ENCODE measurements at places on chromosomes 11 and 22.

DNA sequence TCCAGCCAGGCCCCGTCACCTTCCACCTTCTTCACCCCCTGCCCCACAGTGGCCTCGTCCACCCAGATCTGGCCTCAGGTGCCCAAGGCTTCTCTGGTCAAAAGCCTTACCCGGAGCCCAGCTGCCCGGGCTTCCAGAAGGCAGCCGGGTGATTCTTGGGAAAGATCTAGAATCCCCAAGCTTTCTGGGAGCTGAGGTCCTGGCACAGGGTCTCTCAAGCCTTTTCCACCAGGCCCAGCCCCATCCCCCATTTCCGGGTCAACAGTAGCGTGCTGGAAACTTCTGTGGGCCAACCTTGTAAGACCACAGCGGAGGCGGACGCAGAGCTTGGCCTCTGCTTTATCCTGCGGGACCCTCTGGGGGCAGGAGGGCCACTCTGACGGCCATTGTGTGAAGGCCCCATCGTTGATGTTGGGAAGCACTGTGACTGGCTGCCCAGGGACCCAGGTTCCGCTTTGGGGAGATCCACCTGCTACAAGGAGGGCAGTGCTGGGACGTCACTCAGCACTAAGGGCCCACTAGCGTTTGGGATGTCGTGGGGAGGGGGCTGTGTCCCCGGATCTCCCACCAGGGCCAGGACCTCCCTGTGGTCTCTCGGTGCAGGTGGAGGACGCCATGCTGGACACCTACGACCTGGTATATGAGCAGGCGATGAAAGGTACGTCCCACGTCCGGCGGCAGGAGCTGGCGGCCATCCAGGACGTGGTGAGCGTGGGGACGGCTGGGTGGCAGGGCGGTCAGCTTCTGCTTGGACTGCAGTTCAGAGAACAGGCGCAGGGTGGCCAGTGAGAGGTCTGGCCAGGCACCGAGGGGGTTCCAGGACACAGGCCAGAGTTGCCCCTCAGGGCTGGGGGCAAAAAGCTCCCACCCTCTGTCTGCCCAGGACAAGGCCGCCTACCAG is 11.5 kb downstream of the TSPAN32 start:
- no peak for DNase-seq

DNA sequence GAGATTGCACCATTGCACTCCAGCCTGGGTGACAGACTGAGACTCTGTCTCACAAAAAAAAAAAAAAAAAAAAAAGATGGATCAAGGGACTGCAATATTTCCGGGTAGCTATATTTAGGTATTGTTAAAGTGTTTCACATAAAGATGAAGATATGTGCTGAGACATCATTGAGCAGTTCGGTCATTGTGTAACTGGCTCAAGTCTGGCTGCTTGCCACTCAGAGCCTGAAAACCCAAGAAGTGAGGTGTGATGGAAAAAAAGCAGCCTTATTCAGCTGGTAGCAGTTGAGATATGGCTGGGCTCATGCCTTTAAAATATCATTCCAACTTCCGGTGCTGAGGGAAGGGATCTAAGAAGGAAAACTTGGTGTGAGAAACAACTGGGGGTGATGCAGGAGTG is 46.9 kb downstream of the LUZP2 start:
- no peak for DNase-seq

DNA sequence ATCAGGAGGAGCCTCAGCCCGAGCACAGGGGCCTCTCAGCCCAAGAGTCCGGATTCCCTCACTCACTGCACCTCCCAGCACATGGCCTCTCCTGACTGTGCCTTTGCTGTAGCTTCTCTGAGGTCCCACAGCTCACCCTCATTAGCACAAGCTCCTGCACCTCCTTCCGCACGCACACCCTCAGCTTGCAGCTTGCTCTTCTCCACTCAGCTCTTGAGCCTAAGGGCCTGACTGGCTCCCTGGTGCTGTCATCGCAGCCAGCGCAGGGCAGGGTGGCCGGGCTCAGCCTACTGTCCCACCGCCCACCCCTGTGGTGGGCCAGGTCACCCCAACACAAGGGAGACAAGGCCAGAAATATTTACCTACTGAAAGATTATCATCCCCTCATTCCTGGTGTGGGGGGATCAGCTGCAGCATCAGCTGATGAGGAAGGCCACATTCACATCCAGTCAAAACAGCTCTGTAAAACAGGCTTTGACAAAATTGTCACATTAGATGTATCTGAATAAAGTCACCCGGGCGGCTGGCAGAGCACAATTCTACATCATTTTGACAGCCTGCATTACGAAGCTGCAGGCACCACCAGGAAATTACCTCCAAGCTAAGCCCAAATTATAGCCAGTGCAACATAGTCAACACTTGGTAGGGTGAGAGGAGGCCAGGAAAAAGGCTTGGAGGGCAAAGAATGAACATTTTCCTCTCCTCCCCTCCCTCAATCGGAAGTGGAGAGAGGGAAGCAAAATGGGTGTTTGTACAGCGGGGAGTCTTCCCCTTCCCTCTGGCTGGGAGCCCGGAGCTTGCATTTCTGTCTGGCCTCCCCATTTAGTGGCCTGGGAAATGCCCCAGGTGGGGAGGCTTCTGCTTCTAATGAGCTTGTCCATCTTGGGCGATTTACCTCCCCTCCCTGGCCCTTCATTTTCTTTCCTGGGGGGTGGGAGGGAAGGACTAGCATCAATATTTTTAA is 29.5 kb upstream of the IGSF9B start:
- DNase-seq: no peak

- DNase-seq: peak; percentile 47
These were observed 54.0 kb downstream of the BDNF start for GRCh38 chr11:27646051-27646818.

GRCh38 chr11:92765965-92766371 is 203.5 kb upstream of the MTNR1B start:
- peak; percentile 4 for DNase-seq

DNA sequence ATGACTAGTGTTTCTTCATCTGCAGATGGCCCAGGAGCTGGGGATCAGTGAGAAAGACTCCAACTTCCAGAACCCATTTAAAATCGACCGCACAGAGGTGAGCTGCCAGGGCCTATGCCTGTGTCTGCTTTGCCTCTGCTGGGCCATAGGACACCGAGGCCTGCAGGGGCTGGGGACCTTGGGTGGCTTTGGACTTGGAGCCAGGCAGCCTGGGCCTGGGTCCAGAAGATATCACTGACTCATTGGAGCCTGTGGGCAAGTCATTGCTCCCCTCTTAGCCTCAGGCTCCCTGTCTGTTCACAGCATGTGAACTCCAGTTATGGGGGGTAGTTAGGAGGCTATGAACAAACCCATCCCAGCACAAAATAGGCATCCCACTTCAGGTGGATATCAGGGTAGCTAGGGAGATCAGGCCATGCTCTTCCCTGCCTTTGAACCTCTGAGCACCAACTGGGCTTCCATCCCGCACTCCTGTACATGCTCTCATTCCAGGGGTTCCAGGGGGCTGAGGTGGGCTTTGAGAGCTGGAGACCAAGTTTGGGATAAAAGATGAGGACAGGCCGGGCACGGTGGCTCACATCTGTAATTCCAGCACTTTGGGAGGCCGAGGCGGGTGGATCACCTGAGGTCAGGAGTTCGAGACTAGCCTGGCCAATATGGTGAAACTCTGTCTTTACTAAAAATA is 13.4 kb downstream of the CCDC134 start:
- DNase-seq: no peak

DNA sequence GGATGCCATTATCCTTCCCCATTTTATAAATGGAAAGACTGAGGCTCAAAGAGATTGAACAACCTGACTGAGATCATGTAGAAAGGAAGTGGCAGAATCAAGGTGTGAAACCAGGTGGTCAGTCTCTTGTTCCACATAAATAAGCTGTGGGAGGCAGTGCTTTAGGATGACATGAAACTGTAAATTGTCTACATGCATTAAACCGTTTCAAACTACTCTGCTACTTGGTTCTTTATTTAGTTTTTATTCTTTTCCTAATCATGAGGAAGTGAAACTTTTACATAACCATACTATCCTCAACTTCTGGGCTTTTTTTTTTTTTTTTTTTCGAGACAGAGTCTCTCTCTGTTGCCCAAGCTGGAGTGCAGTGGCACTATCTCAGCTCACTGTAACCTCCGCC is 34.9 kb downstream of the CADM1 start:
- no peak for DNase-seq
